ENCODE measurements at places on chromosomes 1 and 21. TPM values are rescaled to one million over a fixed set of nuclear protein-coding genes. Genes with fewer than 3 reads are reported as not detected.

AKR7A2 gene
- total RNA-seq: 25.7 TPM

LRRC47 gene
- total RNA-seq: 38.1 TPM

TNFAIP8L2 gene
- total RNA-seq: not detected

DNA sequence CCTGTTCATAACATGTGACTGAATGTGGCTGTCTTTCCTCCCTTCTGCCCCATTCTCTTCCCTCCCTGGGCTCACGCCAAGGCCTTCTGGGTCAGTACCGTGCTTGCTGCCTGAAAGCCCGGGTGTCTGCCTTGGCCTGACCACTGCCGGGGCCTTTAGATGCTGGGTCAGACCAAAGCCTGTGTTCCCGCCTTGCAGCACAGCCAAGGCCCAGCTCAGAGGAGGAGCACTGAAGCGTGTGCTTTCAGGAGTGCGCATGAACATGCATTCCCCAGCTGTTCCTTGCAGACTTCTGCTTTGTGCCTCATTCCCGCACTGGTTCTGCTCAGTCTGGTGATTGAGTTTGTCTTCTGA lies 27.0 kb upstream of the SARS1 start:
- DNase-seq: no peak

RYR2 gene
- 0.32 TPM for total RNA-seq

- DNase-seq: no peak
Measured at GRCh38 chr1:8986814-8987190, 39.4 kb downstream of the SLC2A7 start.

DNA sequence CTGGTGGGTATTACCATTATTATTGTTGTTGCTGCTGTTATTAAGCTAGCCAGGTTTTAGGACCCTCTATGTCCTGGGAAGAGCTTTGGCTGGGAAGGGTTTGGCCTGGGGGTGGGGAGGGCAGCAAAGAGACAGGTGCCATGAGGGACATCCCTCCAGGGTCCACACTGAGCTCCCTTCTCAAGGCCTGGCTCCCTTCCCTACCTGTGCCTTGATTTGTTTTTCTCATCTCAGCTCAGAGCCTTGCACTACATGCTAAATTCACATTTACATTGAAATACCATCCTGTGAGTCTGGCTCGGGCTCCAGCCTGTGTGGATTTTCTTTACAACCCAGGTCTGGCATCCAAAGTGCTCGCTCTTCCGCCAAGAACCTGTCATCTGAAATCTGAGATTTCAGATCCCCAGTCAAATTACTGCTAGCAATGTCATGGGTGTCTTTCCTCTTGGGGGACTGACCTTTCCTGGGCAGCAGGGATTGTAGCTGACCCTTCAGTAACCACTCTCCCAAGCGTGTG lies 536.3 kb downstream of the PTPRU start:
- DNase-seq: no peak

NTNG1 gene
- 1.5 TPM for total RNA-seq

DNA sequence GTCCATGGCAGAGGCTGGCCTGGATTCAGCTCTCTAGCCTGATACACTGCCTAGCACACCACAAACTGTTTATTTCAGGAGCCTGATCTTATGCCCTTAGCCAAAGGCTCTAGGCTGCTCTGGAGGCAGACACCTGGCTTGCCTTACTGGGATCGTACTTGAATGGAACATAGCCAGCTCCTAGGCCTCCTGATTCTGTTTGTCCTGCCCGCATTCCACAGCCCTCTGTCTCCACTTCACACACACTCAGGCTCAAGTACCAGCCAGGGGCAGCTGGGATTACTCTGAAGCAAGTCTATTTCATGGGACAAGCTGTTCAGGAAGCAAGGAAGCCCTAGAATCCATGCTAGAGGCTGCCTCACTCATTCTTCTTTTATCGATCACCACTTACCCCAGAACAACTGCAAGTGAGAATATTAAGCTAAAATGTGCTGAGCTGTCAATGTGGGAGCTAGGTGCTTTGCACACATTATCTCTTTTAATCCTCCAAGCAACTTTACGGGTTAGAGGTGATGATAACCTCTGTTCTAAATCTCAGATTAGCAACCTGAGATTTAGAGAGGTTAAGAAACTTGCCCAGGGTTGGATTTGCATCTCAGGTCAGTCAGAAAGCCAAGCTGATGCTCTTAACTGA lies 31.1 kb upstream of the CYP4B1 start:
- no peak for DNase-seq

- no peak for DNase-seq
Measured at GRCh38 chr1:85225624-85226380, 25.0 kb upstream of the SYDE2 start.

APOBEC4 gene
- not detected for total RNA-seq

KLF17 gene
- total RNA-seq: not detected

- DNase-seq: peak; percentile 59
Measured at GRCh38 chr1:171245458-171246064, 2.7 kb upstream of the FMO1 start.

DNA sequence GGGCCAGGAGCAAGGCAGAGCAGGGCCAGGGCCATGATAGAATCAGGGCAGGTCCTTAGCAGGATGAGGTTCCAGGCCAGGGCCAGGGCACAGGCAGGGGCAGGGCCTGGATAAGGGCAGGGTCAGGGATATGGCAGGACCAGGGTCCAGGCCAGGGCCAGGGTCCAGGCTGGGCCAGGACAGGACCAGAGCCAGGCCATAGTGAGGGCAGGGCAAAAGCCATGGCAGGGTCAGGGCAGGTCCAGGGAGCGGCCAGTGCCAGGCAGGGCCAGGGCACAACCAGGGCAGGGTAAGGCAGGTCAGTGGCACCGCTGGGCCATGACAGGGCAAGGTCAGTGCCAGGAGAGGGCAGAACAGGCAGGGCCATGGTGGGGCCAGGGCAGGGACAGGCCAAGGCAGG lies 152.2 kb downstream of the LIPI start:
- no peak for DNase-seq

- peak; percentile 32 for DNase-seq
Measured at GRCh38 chr1:218346391-218347204, 1.5 kb downstream of the TGFB2 start.

- DNase-seq: no peak
Measured at GRCh38 chr1:40796939-40797667, 13.5 kb downstream of the KCNQ4 start.

FMO1 gene
- not detected for total RNA-seq

DNA sequence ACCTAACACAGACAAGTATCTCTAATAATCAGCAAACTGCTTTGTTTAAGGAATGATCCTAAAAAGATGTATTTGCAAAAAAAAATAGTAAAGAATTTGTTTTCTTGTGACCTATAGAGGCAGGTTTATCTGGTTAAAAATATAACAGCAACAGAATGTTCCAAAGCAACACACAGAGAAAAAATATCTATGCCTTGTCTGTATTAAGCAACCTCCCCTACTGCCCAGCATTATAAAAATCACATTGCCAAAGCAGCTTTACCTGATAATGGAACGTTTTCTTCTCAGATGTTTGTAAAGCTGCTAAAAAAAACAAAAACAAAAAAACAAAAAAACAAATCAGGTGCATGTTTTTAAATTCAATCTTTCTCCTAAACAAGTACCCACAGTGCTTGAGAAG lies 24.7 kb downstream of the PALMD start:
- no peak for DNase-seq

S100A7A gene
- total RNA-seq: not detected

GRCh38 chr1:99281105-99281504 lies 16.8 kb downstream of the PLPPR4 start:
- no peak for DNase-seq

GRCh38 chr1:31755197-31755611 lies 8.9 kb downstream of the ADGRB2 start:
- no peak for DNase-seq

GRCh38 chr21:42343963-42344510 lies 6.8 kb downstream of the TFF2 start:
- no peak for DNase-seq

GRCh38 chr1:74522148-74522547 lies 9.7 kb upstream of the LRRC53 start:
- DNase-seq: no peak

DNA sequence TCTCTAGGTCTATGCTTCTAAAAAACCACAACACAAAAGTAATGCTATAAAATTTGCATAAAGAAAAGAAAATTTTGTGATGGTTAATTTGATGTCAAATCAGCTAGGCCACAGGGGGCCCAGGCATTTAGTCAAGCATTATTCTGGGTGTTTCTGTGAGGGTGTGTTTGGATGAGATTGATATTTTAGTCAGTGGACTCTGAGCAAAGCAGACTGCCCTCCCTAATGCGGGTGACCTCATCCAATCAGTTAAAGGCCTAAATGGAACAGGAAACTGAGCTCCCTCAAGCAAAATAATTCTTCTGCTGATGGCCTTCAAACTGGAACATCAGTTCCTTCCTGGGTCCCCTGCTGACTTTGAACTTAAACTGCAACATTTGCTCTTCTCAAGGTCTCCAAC lies 358.0 kb downstream of the DSCAM start:
- no peak for DNase-seq

DNA sequence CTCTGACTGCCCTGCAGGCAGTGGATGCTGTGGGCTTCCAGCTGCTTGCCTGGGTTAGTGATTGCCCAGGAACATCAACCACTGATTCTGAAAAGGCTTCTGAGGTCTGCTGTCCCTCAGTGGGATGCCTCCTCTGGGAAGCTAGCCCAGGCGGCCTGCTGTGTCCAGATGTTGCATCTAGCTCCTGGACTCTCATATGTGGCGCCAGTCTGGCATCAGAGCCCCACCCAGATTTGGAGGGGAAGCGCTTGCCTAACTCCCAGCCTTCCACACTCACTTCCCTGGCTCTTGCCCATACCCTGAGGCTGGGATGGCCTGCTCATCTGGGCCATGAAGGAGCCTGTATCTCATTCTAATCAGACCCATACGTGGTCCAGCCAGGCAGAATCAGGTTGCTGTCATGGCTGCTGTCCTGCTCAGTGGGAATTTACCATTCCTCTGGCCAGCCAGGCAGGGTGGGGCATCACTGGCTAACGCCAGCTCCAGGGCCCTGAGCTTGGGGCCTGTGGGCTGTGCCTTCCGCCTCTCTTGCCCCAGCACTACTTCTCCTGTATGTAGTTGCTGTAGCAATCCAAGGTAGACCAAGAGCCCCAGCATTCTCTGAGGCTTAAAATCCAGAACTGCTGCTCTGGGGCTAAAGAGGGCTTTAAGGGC lies 4.1 kb downstream of the CSF1 start:
- no peak for DNase-seq

LAD1 gene
- total RNA-seq: 209 TPM

DNA sequence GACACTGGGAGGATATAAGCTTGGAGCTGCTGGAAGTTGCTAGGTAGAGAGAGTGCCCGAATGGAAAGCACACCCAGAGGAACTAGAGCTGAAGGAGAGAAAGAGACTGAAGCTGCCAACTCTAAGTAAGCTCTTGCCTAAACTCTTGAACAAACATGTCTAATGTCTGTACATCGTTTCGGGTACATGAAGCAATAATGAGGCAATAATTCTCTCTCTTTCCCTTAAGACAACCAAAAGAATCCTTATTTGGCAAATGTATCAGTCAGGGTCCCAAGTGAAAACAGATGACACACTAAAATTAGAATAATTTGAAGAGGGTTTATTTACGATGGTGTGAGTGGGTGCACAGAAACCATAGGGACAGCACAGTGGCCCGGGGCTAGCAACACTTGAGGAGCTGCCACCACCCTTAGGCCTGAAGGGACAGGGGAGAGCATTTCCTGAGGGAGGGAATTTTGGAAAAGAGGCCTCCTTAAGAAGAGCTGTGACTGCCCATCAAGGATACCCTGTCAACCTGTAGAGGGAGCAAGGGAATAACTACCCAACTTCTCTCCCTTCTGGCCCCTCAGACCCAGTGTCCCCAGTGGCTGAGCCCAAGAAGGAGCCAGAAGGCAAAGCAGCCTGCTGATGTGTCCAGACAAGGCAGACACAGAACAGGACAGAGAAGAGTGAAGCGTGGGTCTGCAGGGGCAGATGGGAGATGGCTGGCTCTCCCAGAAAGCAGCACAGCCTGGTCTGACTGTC lies 36.1 kb upstream of the KHDRBS1 start:
- DNase-seq: peak; percentile 16

DNA sequence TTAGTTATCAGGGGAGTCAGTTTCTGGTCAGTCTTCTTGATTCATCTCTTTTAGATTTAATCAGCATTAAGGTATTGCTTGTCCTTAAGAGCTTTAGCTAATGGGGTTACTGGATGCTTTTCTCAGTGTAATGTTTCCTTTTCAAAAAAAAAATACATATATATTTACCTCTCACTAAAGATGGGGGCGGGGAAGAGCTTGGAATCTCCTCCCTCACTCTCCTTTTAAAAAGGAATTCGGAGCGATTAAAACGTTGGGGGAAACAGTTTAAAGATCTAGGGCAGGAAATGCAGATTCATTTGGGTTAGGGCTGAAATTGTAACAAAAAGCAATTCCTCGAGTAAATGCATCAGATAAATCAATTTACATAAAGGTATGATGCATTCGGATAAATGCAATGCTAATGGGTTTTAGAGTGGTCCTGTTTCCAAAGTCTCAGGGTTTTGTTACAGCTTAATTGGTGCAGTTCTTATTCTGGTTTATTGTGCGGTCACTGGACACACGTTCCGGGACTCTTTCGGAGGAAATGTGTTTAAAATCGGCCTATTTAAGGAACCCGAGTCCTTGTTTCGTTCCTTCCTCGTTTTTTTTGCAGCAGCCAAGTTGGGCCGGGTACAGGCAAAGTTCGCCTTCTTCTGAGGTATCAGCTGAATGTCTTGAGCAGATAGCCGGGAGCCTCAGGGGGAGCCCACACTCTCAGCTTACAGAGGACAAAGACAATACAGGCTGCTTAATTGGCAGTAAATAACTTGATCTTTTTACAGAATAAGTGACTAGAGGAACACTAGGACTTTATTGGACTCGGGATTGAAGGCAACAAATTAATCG lies 1.6 kb downstream of the LMO4 start:
- DNase-seq: no peak

PSMG1 gene
- 50.0 TPM for total RNA-seq

DNA sequence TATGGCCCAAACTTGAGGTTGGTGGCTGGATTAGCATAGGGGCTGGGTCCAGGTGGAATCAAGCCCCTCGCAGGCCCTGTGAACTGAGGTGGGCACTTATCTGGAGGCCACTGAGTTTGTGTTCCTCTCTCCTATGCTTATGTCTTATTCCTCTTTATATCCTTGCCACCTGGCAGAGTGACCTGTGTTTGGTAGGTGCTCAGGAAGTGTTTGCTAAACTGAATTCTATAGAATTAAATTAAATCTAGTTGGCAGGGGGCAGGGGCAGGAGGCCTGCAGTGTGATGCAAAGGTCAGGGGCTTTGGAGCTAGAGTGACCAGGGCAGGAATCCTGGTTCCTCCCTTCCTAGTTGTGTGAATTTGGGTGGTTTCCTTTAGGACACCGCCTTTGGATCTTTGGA lies 1.1 kb upstream of the TMEM9 start:
- no peak for DNase-seq

GRCh38 chr1:86054396-86054795 lies 102.2 kb downstream of the COL24A1 start:
- DNase-seq: no peak

DNA sequence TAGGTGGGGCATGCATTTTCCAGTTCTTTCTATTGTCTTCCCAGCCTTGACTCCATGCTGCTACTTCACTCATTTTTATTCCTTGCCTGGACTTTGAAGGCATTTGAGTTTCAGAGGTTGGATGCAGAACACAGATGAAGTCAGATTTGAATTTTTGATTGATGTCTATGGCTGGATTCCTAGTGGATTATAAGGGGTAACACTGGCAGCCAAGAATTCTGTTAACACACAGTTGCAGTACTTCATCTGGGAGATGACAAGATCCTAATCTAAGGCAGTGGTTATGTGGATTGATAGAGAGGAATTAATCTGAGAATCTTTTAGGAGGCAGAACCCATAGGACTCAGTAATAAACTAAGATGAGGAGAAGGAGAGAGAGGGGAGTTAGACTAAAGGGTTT lies 439.0 kb upstream of the USP24 start:
- DNase-seq: no peak

CTPS1 gene
- total RNA-seq: 73.2 TPM
